ENCODE measurements at places on chromosomes 16 and 17.

DNA sequence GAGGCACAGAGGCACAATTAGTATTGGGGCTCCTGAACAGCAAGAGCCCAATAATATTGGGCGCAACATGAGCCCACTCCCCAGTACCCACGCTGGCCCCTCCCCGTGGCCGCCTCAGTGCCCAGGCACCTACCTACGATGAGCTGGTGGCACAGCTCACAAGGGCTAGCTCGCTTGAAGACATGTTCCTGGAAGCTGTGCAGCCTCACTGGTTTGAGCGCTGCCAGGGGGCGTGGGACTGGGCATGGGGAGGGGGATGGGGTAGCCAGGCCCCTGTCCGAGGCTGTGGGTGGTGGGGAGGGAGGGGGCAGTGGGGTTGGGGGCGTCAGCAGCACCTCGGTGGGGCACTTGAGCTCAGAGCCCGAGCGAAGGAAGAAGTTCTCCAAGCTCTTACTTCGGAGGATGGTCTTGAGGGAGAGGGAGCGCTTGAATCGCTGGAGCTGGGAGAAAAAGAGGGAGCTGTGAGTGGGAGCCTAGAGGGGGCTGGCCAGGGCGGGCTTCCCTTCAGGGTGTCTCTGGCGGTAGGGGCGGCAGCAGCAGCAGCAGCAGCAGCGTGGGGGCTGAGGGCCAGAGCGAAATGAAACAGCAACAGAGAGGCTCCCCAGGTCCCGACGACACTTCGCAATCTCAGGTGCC, 7.9 kb downstream of the STAC2 start:
- no peak for DNase-seq

GRCh38 chr16:82034981-82035612, at the start of gene HSD17B2:
HSD17B2 (plus strand) TSS chr16:82035253; CDS start chr16:82035425, 172 bp downstream.
- DNase-seq: no peak

DNA sequence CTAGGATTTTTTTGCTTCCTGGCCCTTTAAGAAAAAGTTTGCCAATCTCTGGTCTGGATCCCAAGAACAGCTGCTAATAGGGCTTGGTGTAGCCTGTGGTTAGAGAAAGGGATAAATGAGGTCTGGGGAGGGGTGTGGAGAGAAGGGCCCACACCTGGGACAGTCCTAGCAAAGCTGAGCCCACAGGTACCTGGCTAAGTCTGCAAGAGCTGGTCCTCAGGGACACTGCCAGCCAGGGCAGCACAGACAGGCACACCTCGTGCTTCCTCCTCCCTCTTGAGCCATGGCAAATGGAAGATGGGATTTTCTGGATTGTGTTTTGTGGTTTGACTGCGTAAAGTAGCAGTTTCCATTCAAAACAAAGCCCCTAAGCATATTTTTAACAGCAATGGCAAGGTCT, 217.5 kb downstream of the SOX9 start:
- no peak for DNase-seq

DNA sequence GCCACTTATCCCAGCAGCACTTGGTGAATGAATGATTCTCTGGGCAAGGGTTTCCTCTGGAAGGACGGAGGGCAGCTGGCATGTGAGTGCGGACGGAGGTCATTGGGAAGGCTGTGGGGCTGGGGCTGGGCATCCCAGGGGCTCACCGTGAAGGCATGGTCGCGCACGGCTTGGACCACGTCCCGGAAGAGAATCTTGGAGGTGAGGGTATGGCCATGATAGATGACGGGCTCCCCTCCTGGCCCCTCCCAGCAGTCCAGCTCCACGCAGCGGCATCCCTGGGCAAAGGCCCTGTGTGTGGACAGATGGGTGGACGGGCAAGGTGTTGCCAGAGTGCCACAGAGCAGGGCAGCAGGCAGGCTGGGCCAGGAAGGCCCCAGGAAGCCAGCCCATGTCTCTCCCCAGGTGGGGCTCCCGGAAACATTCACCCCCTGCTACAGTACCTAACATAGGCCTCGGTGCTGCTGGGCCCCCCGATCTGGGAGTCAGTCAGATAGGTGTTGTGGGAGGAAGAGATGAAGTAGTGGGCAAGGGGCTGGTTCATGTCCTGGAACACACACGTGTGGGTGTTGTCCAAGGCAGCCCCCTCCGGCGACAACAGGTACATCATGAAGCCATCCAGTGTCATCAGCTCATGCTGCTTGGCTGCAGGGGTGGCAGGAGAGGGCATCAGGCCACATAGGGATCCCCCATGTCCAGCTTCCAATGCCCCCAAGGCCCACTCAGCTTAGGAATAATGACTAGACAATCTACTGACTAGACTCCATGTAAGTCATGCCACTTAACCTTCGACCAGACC, 14.3 kb downstream of the PLCD3 start:
- no peak for DNase-seq

DNA sequence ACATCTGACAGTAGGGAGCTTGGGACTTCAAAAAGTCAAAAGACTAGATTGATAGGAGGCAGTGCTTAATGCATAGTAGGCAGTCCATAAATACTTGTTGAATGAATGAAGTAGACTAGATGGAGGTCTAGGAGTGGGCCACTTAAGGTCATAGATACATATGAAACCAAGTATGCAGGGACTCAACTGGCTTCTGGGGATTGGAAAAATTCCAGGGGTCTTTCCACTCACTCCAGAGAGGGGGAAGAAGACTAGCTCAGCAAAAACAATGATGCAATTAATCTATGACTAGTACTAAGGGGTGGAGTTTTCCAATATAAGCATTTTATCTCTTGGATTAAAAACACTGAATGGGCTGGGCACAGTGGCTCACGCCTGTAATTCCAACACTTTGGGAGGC, 298.3 kb upstream of the XYLT1 start:
- DNase-seq: no peak

DNA sequence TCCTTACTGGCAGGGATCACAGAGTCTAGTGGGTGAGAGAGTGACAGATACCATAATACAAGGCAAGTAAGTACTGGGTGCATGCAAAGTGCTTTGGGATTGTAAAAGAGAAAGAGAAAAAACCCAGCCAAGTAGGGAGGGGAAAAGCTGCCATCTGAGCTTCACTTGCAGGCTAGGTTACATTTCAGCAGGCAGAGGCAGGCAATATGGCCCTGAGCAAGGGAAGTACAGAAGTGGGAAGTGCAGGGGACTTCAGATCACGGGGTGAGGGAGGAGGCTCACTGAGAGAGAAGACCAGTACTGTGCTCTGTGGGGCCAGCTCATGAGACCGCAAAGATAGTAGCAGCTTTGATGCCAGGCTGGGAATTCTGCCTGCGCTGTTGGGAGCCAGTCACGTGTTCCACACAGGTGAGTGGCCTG, 230.6 kb downstream of the MSI2 start:
- DNase-seq: no peak

- no peak for DNase-seq
Measured at GRCh38 chr17:35679007-35679682, 52.3 kb upstream of the RASL10B start.

DNA sequence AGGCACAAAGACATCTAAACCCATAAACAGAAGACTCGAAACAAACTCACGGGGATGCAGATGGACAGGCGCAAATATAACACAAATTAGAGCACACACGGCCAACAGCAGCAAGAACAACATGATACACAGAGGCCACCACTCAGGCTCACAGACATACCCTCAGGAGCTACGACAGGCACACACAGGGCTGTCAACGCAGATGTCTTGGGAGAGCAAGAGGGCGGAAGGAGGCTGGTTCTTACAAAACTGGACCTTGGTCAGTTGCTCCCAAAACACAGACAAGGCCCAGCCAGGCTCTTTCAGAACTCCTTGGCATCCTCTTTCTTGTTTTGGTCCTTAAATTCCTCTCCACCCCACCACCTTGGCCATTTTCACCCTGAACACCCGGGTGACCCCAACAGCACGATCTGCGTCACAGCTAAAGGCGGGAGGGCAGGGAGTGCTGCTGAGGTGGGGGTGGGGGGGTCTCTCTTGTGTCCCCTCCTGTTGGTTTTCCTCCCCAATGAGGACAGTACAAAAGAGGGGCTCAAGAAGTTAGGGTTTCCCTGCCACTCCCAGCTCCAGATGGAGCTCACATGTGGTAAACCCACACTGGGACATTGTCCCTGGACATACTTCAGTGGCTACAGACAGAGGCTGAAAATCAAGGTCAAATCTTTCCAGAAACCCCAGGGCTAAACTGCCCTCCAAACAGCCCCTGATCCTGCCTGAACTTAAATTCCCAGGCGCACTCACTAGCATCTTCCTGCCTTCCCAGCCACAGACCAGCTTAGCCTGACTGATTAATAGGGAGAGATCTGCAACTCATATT, 221.3 kb downstream of the C16orf78 start:
- no peak for DNase-seq

DNA sequence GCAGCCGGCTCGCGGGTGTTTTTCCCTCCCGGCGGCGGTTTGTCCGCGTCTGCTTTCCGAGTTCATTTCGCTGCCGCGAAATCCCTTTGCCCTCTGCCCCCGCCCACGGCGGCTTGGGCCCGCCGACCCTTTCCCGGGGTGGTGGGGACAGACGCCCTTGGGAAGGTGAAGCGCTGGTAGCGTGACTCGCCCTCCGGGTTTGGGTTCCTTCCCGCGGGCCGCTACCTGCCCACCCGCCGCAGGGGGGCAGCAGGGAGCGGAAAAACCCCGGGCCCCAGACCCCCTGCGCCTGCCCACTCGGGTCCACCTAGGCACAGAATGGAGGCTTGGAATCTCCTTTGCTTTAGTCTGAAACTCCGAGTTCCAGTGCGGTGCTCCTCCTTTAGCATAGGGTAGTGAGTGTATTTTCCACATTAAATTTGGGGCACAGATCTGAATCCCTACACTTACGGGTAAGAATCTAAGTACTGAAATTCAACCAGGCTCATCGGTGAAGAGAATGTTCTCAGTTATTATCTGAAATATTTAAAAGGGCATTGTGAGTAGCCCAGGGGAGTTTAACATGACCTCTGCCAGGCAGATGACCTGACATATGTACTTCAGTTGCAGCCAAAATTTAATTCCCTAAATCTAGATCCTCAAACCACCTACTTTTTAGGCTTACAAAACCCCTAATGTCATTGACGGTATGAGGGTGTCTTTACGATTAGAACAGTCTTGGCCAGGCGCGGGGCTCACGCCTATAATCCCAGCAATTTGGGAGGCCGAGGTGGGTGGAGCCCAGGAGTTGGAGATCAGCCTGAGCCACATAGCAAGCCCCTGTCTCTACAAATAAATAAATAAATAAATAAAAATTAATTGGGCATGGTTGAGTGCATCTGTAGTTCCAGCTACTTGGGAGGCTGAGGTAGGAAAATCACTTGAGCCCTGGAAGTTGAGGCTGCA, 1.0 kb downstream of the NME2 start:
- DNase-seq: peak; percentile 68

GRCh38 chr16:24983561-24983960, 31.6 kb downstream of the ARHGAP17 start:
- no peak for DNase-seq

DNA sequence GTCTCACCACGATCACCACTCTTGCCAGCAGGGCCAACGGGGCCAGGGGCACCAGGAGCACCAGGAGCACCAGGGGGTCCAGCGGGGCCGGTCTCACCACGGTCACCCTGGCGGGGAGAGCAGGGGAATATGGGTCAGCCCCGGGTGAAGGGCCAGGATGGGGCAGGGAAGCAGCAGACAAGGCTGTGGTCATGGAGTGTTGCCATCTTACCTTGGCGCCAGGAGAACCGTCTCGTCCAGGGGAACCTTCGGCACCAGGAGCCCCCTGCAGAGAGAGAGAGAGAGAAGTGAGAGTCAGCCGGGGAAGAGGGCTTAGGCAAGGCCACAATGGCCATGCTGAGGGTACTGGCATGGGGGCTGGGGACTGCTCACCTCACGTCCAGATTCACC, 12.9 kb downstream of the COL1A1 start:
- DNase-seq: no peak

DNA sequence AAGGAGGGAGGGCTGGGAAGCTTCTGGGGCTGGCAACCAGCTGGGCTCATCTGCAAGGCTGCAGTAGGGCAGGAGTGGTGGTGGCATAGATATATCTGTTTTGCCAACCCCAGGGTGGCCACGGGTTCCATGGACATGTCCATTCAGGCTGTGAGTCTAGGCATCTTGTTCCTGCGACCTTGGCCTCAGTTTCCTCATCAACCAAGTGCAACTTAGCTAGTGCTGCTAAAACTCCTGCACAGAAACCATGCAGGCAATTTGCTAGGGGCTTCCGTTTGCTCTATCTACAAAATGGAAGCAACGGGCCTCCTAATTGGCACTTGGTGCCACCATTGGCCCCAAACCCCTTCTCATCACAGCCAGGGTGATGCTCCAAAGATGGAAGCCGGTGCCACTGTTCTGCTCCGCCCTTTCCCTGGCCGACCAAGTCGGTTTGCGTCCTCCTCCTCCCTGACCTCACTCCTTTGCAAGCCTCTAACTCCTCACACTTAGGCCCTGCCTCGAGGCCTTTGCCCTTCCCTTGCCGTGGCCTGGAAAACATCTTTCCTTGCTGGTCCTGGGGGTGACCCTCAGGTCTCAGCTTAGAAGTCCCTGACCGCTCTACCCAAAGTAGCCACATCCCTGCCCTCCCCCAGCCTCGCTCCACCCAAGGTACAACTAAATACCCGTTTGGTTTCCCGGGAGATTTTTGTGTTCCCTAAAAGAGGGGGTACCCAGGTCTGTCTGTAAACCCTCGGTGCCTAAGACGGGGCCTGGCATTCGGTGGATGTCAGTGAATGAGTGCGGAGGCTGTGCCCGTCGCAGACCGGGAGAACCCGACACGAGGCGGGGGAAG, 1.2 kb downstream of the SREBF1 start:
- no peak for DNase-seq

DNA sequence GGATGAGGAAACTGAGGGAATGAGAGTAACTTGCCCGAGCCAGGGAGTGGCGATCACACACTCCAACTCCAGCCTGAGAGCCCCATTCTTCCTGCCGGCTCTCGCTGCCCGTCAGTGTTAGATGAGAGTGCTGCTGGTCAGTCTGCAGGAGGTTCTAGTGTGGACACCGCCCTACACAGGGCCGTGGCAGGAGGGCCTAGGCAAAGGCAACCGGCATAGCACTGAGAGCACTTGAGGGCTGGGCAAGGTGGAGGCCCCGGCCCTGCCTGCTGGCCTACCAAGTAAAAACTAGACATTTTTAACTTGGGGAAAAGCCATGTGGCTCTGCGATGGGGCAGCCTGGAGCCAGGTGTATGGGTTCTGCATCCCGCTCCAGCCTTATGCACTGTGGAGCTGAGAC, 354.8 kb downstream of the SEC14L1 start:
- DNase-seq: no peak

Data from stimulated activated CD4-positive, alpha-beta T cell treated with anti-CD3 and anti-CD28 coated beads, Interleukin-1b, Interleukin-23, amount 100 ng/mL, for 1 hour (primary cell).